ENCODE measurements at places on chromosomes 11 and 22.

DNA sequence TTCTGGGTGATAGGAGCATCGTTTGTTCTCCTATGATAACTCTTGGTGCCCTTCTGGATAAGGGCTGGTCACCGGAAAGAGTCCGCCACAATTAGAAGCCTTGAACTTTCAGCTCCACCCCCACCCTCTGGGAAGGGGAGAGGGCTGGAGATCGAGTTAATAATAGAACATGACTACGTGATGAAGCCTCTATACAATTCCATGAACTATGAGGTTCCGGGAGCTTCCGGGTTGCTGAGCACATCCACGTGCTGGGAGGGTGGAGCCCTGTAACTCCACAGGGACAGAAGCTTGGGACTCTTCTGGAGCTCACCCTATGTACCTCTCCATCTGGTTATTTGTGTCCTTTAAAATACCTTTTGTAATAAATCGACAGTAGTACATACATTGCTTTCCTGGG lies 40.3 kb downstream of the ARHGAP42 start:
- no peak for DNase-seq

- no peak for DNase-seq
These were observed 9.4 kb upstream of the OR56A3 start for GRCh38 chr11:5932671-5933070.

- DNase-seq = no peak
These were observed at the start of gene NLRP10 for GRCh38 chr11:7965386-7965785. TSS of gene NLRP10 (minus strand) at chr11:7965447. CDS start at chr11:7963495, 1,952 bp downstream.

DNA sequence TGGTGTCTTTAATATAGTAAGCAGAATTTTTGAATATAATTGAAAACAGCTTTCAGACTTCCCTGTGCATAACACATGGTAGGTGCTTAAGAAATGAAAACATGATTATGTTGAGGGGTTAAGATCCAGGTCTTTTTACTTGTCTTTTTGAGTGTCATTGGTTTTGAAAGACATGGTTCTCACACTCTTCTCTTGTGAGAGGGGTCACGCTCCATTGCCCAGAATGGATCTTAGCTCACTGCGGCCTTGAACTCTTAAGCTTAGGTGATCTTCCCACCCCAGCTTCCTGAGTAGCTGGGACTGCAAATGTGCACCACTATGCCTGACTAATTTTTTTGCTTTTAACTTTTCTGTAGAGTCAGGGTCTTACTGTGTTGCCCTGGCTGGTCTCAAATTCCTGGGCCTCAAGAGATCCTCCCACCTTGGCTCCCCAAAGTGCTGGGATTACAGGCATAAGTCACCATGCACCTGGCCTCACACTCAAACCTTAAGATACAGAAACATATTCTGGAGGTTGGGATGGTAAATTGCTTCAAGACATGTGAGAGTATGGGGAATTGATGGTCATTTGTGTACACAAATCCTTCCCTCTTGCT lies 1.4 kb downstream of the SPCS2 start:
- no peak for DNase-seq

- DNase-seq = no peak
These were observed 67.5 kb downstream of the NFAM1 start for GRCh38 chr22:42364604-42365110.

DNA sequence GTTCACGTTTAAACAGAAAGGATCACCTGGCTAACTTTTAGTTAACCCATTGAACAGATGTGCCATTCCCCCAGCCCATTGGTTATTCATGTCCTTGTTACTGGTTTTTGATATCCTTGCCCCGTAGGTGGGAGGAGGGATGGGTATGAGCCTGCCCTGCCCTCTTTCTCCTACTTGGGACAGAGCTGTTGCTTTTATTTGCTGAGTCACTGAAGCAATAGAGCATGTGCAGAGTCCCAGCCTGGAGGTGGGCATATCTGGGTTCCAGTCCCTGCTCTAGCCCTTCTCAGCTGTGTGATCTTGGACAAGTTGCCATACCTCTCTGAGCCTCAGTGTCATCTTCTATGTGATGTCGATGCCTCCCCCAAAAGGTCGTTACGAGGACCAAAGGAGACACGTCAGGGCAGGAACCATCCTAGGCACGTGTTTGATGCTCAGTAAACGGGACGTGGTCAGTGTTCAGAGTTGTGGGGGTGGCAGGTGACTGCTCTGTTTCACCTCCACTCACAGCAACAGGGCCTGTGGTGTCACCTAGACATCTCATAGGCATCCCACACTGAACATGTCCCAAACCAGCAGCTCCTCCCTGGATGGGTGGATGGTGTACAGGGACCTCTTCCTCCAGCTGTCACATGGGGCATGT lies 61.0 kb downstream of the BMAL1 start:
- DNase-seq = no peak

- DNase-seq = no peak
These were observed 70.9 kb downstream of the CCDC34 start for GRCh38 chr11:27291954-27292636.

Measured in T-helper 1 cell (primary cell).